Activated naive CD4-positive, alpha-beta T cell treated with anti-CD3 and anti-CD28 coated beads for 36 hours (primary cell): ENCODE measurements at places on chromosomes 16 and 17.

DNA sequence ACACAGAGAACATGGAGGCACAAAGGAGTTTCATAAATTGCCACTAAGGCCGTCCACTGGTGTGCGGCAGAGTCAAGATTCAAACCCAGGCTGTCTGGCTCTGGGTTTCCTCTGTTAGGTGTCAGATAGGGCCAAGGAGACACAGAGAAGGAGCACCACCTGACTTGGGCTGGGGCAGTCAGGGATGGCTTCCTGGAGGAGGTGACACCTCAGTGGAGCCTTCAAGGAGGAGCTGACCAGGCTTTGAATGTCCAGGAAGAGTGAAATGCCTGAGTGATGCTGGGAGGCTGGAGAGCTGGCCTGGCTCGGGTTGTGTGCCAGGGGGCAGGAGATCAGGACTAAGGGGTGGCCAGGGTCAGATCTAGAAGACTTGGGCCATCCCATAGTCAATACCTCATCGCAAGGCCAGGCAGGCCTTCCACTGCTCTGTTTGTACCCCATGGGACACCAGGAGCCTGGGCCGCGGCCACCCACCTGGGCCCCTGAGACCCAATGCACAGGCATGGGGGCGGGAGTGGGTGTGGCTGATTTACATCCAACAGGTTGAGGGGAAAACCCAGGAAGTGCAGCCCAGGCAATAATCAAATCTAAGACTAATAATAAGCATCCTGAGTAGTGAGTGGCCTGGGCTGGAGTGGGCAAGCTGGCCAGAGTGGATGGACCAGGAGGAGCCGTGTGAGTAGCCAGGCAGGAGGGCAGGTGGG lies 73.7 kb downstream of the USP22 start:
- H3K4me1 ChIP-seq = peaks cover 8% of the 10 kb centered on the region
- H3K4me3 ChIP-seq = no peak overlapping the region
- DNase-seq = no peak
- H3K27me3 ChIP-seq = no peaks in the 10 kb centered on the region
- no peaks in the 10 kb centered on the region for H3K36me3 ChIP-seq

- peaks cover 44% of the 10 kb centered on the region for H3K4me1 ChIP-seq
- peaks cover 40% of the 10 kb centered on the region for H3K36me3 ChIP-seq
- H3K27ac ChIP-seq = peak overlapping the region; percentile 96
- H3K4me3 ChIP-seq = peak overlapping the region; percentile 100
- DNase-seq = peak; percentile 46
- H3K27me3 ChIP-seq = no peaks in the 10 kb centered on the region
Observed at GRCh38 chr17:38706505-38707216, 1.6 kb downstream of the MLLT6 start.

- no peaks in the 10 kb centered on the region for H3K27me3 ChIP-seq
- H3K27ac ChIP-seq = peak overlapping the region; percentile 85
- peaks cover 37% of the 10 kb centered on the region for H3K36me3 ChIP-seq
- peaks cover 64% of the 10 kb centered on the region for H3K4me1 ChIP-seq
- peak overlapping the region; percentile 96 for H3K4me3 ChIP-seq
Observed at GRCh38 chr17:18185391-18185790, 1.8 kb downstream of the ALKBH5 start.

DNA sequence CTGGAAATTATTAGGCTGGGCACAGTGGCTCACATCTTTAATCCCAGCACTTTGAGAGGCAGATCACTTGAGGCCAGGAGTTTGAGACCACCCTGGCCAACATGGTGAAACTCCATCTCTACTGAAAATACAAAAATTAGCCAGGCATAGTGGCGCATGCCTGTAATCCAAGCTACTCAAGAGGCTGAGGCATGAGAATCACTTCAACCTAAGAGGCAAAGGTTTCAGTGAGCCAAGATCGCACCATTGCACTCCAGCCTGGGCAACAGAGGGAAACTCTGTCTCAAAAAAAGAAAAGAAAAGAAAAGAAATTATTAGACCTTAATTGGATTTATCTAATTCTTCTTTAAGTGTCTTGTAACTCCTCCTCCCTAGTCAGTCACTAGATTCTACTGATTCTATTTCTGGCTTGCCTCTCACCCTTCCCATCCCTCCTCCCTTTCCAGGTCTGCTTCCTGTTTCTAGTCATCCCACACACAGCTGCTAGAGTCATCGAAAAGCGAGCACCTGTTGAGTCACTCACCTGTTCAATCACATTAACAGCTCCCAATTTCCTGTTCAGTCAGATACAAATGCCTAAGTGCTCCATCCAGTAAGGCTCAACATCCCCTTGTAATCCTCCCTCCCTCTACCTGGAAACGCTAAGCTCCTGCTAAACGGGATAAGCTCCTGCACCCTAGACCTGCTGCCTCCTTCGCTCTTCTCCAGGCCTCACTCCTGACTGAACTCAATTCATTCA lies 34.6 kb downstream of the ERN1 start:
- H3K4me1 ChIP-seq = peaks cover 63% of the 10 kb centered on the region
- H3K27me3 ChIP-seq = no peaks in the 10 kb centered on the region
- DNase-seq = peak; percentile 63
- peaks cover 18% of the 10 kb centered on the region for H3K36me3 ChIP-seq

GRCh38 chr16:11528053-11528452 lies 58.7 kb downstream of the LITAF start:
- H3K36me3 ChIP-seq = no peaks in the 10 kb centered on the region
- no peak overlapping the region for H3K4me3 ChIP-seq
- no peaks in the 10 kb centered on the region for H3K27me3 ChIP-seq
- peaks cover 5% of the 10 kb centered on the region for H3K4me1 ChIP-seq
- no peak for DNase-seq

GRCh38 chr17:72466606-72467005 lies 345.8 kb downstream of the SOX9 start:
- no peaks in the 10 kb centered on the region for H3K4me1 ChIP-seq
- H3K36me3 ChIP-seq = no peaks in the 10 kb centered on the region
- no peak overlapping the region for H3K27ac ChIP-seq
- H3K27me3 ChIP-seq = peaks cover 5% of the 10 kb centered on the region
- DNase-seq = no peak
- no peak overlapping the region for H3K4me3 ChIP-seq
